ENCODE measurements at places on chromosomes 16 and 17.
A peak's percentile ranks its signal among the peaks of the same experiment; 100 is the strongest.

- no peak for DNase-seq
Measured at GRCh38 chr17:65533852-65534457, 27.5 kb downstream of the AXIN2 start.

- DNase-seq: no peak
Measured at GRCh38 chr16:85311741-85312140, 199.5 kb upstream of the CIBAR2 start.

DNA sequence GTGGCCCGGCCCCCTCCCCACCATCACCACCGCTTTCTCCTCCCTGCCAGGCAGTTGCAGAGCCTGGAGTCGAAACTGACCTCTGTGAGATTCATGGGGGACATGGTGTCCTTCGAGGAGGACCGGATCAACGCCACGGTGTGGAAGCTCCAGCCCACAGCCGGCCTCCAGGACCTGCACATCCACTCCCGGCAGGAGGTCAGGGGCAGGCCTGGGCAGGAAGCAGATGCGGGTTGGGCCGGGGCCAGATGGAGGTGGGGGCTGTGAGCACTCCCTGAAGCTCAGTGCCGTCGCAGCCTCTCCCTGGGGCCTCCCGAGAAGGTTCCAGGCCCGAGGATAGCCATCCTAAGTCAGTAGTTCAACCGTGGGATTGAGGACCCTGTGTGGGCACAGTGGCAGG, 14.2 kb upstream of the ADGRG3 start:
- peak; percentile 72 for DNase-seq

DNA sequence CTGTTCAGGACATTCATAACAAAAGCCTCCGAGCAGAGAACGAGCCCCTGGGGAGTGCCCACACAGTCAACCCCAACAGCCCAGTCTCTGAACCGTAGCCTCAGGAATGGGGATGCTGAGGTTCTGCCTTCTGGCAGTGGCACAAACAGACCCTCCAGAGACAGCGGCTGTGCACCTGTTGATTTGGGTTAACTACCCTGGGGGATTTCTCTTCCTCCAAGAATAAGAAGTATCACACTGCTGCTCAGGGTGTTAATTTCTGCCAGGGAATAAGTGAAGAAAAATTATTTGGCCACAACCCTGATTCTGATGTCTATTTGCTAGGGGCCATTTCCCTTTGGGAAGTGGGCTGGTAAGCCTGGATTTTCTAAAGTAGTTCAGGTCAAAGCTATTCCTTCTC, 51.0 kb upstream of the PIRT start:
- no peak for DNase-seq

DNA sequence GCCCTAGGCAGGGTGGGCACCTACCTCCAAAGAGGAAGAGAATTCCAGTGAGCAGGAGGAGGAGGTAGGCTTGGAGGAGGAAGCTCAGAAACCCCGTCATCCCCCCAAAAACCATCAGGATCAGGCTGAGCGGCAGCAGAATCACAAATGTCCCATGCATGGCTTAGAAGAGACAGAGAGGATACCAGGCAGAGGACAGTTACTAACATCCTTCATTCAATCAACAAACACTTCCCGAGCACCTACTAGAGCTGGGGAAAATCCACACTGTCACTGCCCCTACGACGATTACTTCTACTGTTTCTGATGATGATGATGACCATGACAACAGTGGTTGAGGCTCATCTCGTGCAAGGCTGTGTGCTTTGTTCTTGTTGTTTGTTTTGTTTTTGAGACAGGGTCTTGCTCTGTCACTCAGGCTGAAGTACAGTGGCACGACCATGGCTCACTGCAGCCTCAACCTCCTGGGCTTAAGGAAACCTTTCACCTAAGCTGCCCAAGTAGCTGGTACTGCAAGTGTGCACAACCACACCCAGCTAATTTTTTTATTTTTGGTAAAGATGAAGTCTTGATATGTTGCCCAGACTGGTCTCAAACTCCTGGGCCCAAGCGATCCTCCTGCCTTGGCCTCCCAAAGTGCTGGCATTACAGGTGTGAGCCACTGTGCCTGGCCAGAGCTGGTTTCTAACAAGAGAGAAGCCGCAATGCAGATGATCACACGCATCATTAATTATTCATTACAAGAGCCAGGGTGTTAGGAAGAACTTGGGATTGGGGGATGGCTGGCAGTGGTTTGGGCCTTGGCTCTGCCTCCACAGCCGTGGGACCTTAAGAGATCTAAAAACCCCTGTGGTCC, 18.0 kb downstream of the TMEM114 start:
- DNase-seq: no peak

GRCh38 chr17:66549731-66550207, 247.4 kb downstream of the PRKCA start:
- DNase-seq: no peak

DNA sequence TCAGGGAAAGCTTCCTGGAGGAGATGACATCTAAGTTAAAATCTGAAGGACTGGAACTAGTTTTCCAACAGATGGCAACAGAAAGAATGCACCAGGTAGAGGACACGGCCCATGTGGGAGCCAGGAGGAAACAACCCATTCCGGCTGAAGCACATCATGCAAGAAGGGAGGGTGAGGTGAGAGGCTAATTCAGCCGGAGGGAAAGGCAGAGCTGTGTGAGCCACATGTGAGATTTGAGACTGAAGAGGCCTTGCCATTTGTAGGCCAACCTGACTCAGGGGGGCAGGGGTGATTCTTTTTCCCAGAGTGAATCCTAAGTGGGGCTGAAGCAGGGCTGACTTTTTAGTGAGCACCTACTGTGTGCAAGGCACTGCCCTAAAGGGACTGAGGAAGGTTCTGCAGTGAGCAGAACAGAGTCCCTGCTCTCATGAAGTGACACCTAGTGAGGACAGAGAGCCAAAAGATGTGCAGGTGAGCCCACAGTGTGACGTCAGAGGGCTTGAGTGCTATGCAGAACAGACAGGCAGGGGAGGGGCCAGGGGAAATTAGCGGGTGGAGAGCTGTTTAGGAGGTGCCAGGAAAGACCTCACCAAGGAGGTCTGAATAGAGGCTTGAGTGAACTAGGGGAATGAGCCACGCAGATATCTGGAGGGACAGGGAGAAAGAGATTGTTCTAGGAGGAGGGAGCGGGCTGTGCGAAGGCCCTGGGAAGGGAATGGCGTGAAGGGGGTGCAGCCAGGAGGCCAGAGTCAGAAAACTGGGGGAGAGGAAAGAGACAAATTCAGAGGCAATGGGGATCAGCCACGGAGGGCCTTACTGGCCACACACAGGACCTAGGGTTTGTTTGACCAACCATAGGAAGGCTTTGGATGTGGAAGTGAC, 19.8 kb upstream of the IL21R start:
- no peak for DNase-seq

GRCh38 chr16:86634292-86634691, 55.9 kb downstream of the FOXL1 start:
- peak; percentile 30 for DNase-seq

DNA sequence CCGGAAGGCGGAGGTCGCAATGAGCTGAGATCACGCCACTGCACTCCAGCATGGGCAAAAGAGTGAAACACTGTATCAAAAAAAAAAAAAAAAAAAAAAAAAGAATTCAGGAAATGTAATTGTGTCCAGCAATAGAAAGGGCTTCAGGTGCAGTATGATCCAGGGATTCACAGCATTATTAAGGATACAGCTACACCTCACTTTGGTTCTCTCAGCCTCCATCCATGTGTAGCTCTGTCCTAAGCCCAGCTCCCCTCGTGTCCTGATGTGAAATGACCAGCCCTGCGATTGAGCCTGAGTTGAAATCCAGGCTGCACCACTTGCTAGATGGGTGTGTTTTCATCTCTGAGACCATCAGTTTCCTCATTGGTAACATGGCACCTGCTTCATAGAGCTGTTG, 3.0 kb downstream of the SLC5A10 start:
- DNase-seq: no peak

DNA sequence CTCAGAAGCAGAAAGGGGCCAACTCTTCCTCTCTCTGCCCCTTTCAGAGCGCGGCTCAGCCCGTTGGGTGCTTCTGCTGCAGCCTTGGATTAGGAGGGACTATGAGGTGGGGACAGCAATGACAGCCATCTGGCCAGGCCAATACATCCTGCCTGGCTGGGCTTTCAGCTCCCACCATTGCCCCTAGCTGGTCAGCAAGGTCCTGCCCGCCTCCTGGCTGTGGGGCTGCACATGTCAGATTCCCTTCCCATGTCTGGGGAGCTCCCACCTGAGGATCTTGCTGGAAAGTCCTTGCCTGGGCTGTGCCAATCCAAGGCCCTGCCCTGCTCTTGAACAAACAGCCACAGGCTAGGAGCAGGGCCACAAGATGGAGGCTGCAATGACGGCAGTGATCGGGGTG, 8.3 kb downstream of the TRIM65 start:
- DNase-seq: no peak

- DNase-seq: no peak
Measured at GRCh38 chr17:81924557-81925532, 2.7 kb downstream of the MAFG start.

Data from MCF 10A (cell line).